ENCODE measurements at places on chromosomes 2 and 18.

DNA sequence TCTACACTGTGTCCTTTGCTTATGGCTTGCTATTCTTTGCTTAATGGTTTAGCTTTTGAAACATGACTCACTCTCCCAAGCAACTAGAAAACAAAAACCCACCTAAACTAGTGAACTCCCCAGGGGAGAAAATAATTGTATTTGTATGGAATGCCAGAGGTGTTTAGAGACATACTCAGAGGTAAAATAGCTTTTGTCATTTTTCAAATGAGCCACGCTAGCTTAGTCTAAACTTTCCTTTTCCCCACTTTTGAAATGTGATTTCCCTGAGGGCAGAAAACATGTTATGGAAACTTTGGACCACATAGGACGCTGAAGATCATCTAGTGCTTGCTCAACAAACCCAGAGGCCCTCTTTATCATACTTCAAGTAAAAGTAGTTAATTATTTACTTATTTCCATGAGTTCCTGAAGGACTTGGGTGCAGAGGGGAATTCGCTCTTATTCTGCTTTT lies 16.5 kb upstream of the CYTIP start:
- no peaks in the 10 kb centered on the region for H3K27me3 ChIP-seq
- no peak for DNase-seq
- H3K27ac ChIP-seq, result no peak overlapping the region
- H3K36me3 ChIP-seq, result no peaks in the 10 kb centered on the region
- H3K4me3 ChIP-seq, result no peak overlapping the region
- no peaks in the 10 kb centered on the region for H3K4me1 ChIP-seq

GRCh38 chr18:77042583-77042982 lies 90.0 kb downstream of the MBP start:
- no peaks in the 10 kb centered on the region for H3K36me3 ChIP-seq
- peaks cover 11% of the 10 kb centered on the region for H3K4me1 ChIP-seq
- H3K27me3 ChIP-seq, result no peaks in the 10 kb centered on the region
- peak overlapping the region; percentile 75 for H3K27ac ChIP-seq

- no peaks in the 10 kb centered on the region for H3K36me3 ChIP-seq
- peaks cover 21% of the 10 kb centered on the region for H3K4me1 ChIP-seq
- no peak overlapping the region for H3K4me3 ChIP-seq
- H3K27me3 ChIP-seq, result no peaks in the 10 kb centered on the region
- H3K27ac ChIP-seq, result no peak overlapping the region
- no peak for DNase-seq
These were observed 51.2 kb downstream of the SLC14A2 start for GRCh38 chr18:45666520-45666919.

DNA sequence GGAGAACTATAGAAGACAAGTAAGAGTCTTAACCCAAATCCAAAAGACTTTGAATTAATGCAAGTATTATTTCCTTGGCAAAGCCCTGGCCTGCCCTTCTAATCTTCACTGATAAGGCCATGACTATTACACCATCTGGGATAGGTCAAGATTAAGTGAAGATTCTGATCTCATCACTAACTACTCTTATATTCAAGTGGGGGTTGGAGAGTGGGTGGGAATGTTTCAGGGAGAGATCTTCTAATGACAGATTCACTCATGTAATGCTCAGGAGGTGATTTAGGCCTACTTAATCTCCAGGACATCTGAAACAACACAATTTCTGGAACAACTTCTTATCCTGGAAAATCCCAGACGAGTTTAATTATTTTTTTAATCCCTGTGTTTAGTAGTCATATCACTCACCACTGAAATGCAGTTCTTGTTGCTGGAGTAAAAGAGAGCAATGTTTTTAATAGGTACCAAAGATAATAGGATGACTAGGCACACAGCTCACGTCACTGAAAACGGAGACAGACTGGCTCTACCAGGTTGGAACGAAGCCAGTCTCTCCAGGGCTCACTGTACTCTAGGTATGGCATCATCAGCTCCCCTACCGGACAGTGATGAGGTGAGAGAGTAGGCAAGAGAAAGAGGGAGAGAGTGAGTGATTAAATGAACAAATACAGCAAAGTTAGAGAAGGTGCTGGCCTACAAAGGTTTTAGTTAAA lies 133.1 kb downstream of the NCKAP5 start:
- H3K4me1 ChIP-seq, result peaks cover 4% of the 10 kb centered on the region
- H3K4me3 ChIP-seq, result no peak overlapping the region
- no peaks in the 10 kb centered on the region for H3K36me3 ChIP-seq
- peak overlapping the region; percentile 74 for H3K27ac ChIP-seq
- H3K27me3 ChIP-seq, result no peaks in the 10 kb centered on the region

GRCh38 chr18:58310517-58310916 lies 266.5 kb downstream of the NEDD4L start:
- peak; percentile 56 for DNase-seq
- no peaks in the 10 kb centered on the region for H3K27me3 ChIP-seq
- no peak overlapping the region for H3K27ac ChIP-seq

DNA sequence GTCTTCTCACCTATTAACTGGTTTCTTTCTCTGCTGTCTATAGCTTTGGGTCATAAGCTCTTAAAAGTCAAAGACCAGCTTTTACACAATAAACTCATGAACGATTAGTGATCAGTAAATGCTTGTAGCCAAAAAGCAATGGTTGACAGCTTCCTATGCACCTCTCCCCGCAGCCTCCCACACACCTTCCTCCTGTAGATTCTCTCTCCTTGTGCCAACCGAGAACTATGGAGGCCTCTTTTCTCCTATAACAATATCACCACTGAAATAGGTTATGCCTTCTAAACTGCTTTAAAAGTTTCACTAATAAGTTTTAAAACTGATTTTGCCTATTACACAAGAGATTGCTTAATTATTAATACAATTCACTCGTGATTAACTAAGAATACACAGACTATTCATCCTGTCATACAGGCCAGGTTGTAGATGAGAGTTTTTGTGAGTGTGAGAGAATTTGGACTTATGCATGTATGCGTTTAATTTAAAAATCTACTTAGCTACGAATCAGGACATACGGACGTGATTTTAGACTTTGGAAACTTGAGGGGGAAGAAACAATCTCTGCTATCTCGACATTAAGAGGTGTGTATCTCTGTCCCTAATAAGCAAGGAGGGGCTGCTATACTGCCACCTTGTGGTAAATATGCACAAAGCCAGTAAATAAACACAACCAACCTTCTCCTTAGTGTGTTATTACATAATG lies 229.1 kb upstream of the RBBP8 start:
- peaks cover 9% of the 10 kb centered on the region for H3K4me1 ChIP-seq
- H3K27me3 ChIP-seq, result no peaks in the 10 kb centered on the region
- no peak overlapping the region for H3K27ac ChIP-seq
- peak; percentile 31 for DNase-seq
- no peak overlapping the region for H3K4me3 ChIP-seq

DNA sequence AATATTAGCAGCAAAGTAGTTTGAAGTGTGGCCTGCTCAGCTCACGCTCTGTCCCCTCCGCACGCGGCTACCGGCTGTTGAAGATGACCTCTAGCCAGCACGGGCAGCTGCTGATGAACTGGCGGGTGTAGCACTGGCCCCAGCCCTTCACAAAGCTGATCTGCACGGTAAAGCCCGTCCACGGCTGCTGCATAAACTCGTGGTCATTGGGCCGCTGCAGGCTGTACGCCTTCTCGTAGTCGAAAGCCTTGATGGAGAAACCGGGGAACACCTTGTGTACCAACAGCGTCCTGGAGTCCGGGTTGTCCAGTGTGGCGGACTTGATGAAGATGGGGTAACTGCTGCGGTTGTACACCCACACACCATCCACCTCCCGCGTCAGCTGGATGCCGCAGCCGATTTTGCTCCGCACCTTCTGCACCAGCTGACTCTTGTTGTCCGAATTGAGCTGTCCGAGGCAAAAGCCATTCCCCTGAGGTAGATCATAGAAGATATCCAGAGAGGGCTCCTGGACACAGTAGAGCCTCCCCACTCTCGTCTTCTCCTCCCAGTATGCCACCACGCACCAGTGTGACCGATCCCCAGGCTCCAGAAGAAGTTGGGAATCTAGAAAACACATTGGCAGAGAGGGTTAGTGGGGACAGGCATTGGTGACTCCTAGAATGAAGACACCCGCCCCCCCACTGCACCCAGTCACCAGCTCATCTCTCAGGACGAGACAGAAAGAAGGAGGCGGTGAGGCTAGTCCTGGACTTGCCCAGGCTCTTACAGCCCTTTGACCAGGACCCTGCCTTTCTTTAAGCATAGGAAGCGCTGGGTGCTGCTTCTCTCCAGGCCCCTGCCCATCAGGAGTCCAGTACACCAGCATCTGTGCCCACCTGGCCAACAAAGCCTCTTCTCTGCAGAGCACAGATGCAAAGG lies 29.2 kb downstream of the SMAD7 start:
- H3K27ac ChIP-seq, result peak overlapping the region; percentile 52
- peaks cover 44% of the 10 kb centered on the region for H3K4me1 ChIP-seq
- DNase-seq, result no peak
- peaks cover 27% of the 10 kb centered on the region for H3K36me3 ChIP-seq

GRCh38 chr2:11647834-11648600 lies 22.0 kb downstream of the NTSR2 start:
- H3K4me3 ChIP-seq, result no peak overlapping the region
- H3K27me3 ChIP-seq, result peaks cover 5% of the 10 kb centered on the region
- no peaks in the 10 kb centered on the region for H3K36me3 ChIP-seq
- DNase-seq, result peak; percentile 26

GRCh38 chr2:34806396-34806795 lies 1207.3 kb upstream of the FAM98A start:
- H3K27me3 ChIP-seq, result no peaks in the 10 kb centered on the region
- no peak overlapping the region for H3K27ac ChIP-seq
- no peaks in the 10 kb centered on the region for H3K4me1 ChIP-seq
- no peak for DNase-seq

DNA sequence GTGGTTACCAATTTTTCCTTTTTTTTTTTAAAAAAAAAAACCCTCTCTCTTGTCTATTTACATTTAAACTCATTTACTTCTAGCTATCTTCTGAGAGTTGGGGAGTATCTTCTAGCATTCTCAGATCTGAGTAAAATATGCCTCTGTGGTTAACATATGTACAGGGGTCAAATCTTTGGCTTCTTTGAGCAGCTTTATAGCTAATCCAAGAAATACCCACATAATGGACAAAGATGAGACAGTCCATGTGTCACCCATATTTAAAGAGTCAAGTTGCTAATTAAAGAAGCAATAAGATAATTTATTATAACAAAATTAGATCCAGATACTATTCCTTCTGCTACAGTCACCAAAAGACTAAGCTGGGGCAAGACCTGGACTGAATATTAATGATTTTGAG lies 139.0 kb upstream of the HNRNPA3 start:
- no peaks in the 10 kb centered on the region for H3K27me3 ChIP-seq
- DNase-seq, result no peak
- H3K4me1 ChIP-seq, result no peaks in the 10 kb centered on the region

DNA sequence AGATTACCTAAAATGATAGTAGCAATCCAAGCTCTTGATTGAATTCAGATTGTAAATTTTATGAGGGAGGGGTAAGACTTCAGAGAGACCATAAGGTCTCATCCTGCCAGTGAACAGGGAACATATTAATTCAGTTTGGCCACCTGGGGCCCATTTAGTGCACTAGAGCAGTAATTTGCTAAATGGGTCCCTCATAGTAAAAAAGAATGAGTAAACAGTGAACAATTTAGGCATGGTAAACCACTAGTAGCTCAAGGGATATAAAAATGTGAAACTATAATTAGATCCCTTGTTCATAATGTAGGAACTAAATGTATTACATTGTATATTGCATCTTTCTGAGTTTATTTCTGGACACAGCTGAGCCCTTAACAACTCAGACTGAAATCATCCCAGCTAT lies 4.9 kb upstream of the PHLPP1 start:
- no peak overlapping the region for H3K4me3 ChIP-seq
- no peaks in the 10 kb centered on the region for H3K36me3 ChIP-seq
- H3K4me1 ChIP-seq, result peaks cover 5% of the 10 kb centered on the region
- peaks cover 2% of the 10 kb centered on the region for H3K27me3 ChIP-seq
- peak; percentile 40 for DNase-seq

GRCh38 chr2:120716641-120717585 lies 18.8 kb upstream of the GLI2 start:
- H3K4me3 ChIP-seq, result no peak overlapping the region
- H3K27ac ChIP-seq, result no peak overlapping the region
- DNase-seq, result no peak
- no peaks in the 10 kb centered on the region for H3K27me3 ChIP-seq
- H3K36me3 ChIP-seq, result no peaks in the 10 kb centered on the region
- peaks cover 10% of the 10 kb centered on the region for H3K4me1 ChIP-seq

DNA sequence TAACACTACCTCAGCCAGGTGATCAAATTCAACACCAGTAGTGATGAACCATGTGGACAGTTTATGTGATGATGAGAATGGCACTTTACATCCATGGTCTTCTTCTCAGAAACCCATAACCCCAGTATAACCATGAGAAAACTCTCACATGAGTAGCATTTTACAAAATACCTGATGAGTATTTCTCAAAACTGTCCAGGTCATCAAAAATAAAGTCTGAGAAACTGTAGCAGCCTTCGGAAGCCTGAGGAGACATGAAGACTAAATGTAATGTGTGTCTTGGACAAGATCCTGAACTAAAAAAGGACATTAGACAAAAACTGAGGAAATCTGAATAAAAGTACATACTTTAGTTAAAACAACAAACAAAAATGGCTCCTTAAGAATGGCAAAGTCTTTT lies 108.9 kb downstream of the CTNNA2 start:
- H3K4me1 ChIP-seq, result peaks cover 7% of the 10 kb centered on the region
- H3K36me3 ChIP-seq, result no peaks in the 10 kb centered on the region
- H3K27ac ChIP-seq, result peak overlapping the region; percentile 40
- H3K4me3 ChIP-seq, result no peak overlapping the region

DNA sequence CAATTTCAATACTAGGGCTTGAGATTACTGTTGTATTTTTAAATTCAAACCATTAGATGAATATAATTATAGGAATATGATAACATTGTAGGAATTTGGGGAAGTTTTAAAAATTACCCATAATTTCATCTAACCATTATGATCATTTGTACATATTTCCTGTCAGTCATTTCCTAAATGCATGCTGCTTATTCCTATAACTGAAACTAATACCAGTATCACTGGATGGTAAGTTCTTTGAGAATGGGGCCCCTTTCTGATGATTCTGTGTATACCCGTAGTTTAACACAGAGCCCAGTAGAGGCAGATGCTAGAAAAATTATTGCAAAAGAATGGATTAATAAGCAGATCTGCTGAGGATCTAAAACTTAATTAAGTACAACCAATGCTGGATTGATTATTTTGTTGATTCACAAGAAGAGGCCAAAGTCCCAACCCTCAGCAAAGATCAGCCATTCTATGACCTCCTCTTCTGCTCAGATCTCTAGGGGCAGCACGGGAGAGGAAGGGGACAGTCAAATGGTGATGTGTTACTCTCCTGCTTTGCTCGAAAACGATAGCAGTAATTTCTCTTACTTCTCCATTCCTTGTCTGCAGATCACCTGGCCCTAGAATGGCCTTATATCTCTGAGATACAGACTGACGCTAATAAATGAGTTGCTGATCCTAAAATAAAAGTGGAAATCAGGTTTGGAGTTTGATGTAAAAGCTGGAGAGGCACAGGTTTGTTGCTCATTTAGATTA lies 69.5 kb upstream of the PELI1 start:
- H3K27me3 ChIP-seq, result peaks cover 15% of the 10 kb centered on the region
- H3K27ac ChIP-seq, result peak overlapping the region; percentile 55
- H3K4me3 ChIP-seq, result no peak overlapping the region
- H3K4me1 ChIP-seq, result peaks cover 22% of the 10 kb centered on the region

GRCh38 chr2:11753452-11753885 lies 7.0 kb downstream of the LPIN1 start:
- peak; percentile 56 for DNase-seq
- H3K27ac ChIP-seq, result no peak overlapping the region
- H3K27me3 ChIP-seq, result no peaks in the 10 kb centered on the region
- H3K4me1 ChIP-seq, result peaks cover 32% of the 10 kb centered on the region
- H3K4me3 ChIP-seq, result no peak overlapping the region

- H3K4me3 ChIP-seq, result no peak overlapping the region
- no peak overlapping the region for H3K27ac ChIP-seq
- no peaks in the 10 kb centered on the region for H3K27me3 ChIP-seq
- peaks cover 2% of the 10 kb centered on the region for H3K4me1 ChIP-seq
- no peak for DNase-seq
These were observed 42.0 kb downstream of the SP140 start for GRCh38 chr2:230267556-230267955.

Data from astrocyte (in vitro differentiated cells and primary cell).